Activated T-cell treated with anti-CD3 and anti-CD28 coated beads, Interleukin-2, amount 50 U/mL, for 1 hour (primary cell): ENCODE measurements at places on chromosomes 2 and 18.
A peak's percentile ranks its signal among the peaks of the same experiment; 100 is the strongest.

DNA sequence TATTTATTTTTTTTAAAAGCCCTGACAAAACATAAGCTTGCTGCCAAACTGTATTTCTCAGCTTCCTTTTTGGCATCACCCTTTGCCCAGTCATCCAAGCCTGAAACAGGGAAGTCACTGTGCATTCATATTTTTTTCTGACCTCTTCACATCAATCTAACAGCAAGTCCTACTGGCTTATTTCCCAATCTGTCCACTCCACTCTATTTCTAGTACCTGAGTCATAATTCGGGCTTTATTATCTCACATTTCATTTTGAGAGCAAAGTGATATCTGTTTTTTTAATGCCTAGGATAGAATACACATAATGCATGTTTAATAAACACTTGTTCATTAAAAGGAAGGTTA, 5.1 kb downstream of the HNMT start:
- no peak for DNase-seq

DNA sequence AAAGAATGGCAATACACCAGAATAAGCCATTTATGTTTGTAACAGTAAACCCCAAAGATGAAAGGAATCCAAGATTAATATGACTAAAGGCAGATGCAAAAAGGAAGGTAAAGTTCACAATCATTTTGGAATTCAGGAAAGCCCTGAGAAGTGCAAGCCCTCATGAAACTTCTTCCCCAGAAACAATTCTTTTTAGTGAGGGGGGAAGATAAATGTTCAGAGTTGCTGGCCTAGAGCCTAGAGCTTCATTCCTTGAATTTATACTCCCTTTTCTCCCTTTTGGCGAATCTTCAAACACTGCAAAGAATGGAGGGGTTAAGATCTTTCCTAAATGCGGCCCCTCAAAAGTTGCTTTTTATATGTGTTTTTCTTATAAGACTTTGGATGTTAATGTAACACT, 368.8 kb downstream of the MEIS1 start:
- DNase-seq, result no peak

- no peak for DNase-seq
These were observed 556.1 kb downstream of the CMPK2 start for GRCh38 chr2:6309415-6310255.

GRCh38 chr18:75679331-75679730, 251.8 kb upstream of the SMIM21 start:
- no peak for DNase-seq

DNA sequence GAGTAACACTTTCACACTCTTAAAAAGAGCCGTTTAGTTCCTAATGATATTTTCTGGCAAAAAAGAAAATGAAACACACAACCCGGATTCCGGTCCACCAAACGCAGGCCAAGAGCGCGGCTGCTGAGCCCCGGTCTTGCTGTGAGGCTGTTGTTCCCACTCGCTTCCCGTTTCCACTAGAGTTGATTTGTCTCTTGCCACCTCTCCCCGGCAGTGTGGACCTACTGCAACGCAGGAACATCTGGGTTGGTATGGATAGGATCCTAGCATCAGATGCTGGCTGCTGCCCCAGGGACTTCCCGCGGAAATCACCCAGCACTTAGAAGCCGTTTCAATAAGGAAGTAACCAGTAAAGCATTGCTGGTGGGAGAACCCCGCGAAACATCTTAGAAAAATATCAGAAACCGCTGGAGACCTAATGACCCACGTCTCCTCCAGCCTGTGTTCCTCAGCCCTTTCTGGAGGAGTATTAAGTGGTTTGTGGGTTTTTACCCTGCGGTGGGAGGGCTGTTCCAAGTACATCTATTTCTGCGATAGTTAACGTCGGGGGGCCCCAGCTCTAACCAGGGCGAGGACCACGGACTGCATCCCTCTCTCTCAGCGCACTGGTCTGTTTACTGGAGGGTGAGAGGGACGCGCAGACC, 939 bp downstream of the DOCK10 start:
- peak; percentile 66 for DNase-seq

DNA sequence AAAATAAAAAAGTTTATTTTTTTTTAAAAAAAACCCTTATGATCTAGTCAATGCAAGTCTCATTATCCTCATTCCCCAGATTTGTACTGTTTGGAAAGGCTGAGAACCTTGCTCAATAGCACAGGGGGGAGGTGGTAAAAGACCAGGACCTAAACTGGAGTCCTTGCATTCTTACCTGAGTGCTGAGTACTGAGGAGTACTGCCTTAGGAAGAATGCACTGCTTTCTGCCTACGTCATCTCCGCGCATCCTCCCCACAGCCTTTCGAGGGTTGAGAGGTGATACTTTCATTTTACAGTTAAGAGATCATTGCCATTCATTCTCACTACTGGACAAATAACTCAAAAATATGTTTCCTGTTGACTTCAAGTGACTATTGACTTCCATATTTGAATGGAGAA, 73.8 kb downstream of the MAP3K20 start:
- DNase-seq, result peak; percentile 27

DNA sequence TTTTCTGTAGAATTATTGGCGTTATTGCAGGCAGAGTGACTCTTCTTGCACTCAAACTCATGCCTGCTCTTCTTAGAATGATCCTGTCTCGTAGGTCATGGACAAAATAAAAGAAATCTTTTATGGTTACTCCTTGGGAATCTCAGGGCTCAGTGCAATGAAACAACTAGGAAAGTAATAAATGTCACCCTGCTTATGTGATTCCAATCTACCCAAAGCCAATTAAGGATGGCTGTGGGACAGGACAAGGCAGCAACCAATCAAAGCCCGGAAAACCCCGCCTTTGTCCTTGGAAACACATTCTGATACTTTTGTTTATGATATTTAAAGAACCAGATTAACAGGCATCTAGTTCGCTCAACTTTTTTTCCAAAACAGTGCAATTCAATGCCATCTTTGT, 53.0 kb downstream of the GRB14 start:
- DNase-seq, result no peak

DNA sequence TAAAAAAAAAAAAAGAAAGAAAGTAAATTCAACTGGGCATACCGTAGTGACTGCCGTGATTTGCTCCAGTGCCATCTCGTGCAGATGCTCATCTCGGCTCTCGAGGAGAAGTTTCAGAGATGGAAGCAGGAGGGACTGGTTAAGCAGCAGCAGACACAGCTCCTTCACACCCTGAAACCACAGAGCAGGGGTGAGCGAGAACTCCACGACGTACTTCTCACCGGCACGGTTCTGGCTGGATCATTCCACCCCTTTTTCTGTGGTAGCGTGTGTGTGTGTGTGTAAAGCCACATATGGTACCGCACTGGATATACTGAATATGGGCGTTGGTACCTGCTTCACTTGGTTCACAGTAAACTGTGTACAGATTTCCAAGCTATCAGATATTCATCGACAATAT, 382.2 kb downstream of the NBAS start:
- no peak for DNase-seq
